ENCODE measurements at places on chromosomes 7 and 10.
A peak's percentile ranks its signal among the peaks of the same experiment; 100 is the strongest.

DNA sequence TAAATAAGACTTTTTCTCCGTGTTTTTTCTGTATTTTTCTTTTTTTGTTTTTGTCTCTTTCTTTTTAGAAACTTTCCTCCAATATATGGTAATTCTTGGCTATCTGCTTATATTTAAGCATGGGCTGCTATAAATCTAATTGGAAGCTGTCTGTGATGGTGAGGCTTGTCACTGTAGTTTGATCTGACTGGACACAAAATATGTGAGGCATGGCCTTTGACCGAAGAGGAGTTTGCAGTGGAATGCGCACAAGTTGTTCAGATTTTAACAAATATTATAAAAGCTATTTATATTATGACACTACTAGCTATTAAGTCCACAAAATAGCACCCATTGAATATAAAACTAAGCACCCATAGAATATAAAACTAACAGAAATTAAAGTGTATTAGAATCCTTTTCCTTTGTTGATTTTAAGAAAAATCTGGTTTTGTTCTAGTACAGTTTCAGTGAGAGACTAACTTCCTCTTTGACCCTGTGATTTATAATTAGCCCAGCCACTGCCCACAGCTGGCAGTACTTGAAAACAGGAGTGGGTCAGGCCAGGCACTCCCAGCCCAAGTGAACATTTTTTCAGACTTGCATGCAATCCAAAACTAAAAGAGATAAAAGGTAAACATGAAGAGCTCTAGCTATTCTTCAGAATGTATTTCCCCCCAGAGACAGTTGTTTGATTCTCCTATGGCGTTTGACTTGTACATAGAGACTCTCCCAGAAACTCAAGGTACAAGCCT lies 69.9 kb upstream of the FGL2 start:
- no peak for DNase-seq

DNA sequence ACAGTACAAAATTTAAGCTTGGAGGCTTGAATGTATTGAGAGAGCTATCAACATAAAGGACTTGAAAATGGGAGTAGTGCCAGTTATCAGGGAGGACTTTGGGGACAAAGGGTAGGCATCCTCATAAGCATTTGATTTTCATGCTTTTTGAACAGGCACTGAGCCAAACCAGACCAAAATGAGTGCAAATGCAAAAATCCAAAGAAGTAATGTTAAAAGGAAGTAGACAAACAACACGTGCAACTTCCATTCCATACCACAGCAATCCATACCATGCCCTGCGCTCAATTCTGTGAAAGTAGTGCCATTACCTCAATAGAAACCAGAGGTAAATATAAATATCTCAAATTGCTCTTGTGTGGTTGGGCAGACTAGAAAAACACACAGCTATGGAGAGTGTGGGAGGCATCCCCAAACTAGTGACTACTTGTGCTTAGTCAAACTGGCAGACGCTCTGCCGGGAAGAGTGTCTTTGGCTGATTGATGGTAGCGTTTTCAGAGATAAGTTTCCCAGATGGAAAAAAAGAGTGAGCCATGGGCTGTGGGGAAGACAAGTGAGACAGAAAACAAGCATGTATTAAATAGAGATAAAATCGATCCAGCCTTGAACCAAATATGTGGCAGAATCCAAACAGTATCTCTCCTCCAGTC lies 161.5 kb downstream of the CREB5 start:
- DNase-seq: no peak

GRCh38 chr7:47503281-47503680 lies 78.6 kb downstream of the TNS3 start:
- DNase-seq: no peak

DNA sequence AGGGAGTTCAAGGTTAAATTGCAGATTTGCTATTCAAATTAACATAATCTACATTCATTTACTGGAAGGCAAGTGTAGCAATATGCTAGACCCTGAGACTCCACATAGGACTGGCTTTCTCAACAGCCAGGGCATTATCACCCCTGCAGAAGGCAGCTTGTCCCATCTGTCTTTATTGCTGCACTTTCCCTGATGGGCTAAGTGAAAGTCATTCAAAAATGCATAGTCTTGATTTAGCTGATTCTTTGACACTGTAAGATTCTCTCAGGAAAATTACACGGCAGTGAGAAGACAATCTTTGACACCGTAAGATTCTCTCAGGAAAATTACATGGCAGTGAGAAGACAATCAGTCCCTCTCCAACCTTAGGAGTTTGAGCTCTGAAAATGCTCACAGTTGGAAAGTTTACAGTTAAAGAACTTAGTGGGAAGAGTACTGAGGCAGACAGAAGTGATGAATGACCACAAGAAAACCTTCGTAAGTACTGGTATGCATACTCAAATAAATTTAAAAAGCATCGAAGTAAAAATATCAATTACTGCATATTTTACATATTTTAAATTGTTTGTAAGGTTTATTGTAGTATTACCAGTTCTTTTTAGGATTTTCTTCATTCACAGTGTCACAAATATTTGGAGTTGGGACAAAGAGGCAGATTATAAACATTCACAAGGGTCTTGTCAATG lies 88.9 kb downstream of the RAPGEF5 start:
- no peak for DNase-seq

DNA sequence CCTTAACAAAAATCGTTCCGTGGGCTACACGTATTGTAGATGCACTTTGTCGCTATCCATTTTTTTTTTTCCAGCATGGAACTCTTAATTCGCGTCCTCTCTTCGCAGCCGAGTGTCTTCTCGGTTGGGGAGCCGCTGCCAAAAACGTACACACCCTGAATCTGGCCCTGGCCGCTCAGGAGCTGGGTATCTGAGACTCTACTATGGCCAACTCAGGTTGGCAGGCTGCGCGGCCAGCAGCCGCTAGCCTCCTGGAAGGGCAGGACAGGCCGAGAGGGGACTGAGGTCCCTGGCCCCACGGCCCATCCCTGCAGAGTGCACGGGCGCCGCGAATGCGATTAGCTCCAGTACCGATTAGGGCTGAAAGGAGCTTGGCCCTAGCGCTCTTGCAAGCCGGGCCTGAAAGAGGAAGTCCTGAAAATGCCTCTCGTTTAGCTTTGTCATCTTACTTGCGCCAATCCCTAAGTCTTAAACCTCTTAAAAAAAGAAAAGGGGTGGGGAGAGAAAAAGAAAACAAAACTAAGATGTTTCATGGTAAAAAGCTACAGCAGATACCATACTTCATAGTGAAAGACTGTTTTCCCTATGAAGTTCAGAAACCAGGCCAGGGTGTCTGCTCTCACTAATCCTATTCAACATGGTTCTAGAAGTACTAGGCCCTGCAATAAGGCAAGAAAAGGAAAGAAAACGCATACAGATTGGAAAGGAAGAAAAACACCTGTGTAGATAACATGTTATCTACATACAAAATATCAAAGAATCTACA lies 113.2 kb upstream of the RHEB start:
- peak; percentile 28 for DNase-seq

- no peak for DNase-seq
These were observed 278.7 kb downstream of the IPMK start for GRCh38 chr10:57988964-57989363.

GRCh38 chr7:107946451-107946850 lies 55.5 kb downstream of the DLD start:
- DNase-seq: no peak

DNA sequence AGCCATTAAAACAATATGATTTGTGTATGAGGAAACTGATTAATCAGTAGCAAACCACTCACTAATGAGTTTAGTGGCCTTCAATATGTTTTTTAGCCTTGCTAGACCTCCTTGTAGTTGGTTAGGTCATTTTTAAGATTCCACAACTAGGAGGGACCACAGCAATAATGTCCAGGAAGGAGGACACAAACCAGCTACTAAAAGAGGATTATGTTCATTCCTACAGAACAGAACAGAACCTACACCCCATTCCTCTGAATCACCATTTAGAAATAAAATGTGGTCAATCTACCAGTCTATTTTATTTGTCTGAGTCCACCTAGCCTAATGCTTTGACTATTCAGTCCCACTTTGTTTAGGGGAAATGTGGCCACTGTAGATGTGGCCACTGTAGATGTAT lies 226.3 kb downstream of the GLI3 start:
- DNase-seq: no peak

- DNase-seq: no peak
These were observed 2.4 kb downstream of the NKX2-3 start for GRCh38 chr10:99534939-99535763.

DNA sequence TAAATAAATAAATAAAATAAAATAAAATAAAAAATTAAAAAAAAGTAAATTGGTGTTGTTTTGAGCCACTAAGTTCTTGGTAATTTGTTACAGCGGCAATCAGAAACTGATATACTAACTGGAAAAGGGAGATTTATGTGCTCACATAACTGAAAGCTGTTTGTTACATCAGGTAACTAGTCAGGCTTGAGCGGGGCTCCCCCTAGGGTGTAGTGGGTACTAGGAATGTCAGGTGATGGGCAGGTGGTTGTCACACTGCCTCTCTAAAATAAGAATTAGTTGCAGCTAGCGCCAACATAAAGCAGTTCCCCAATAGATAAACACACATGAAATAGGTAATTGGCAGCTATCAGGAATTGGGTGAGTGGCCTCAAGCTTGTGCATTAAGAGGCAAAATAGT lies 1336.9 kb downstream of the XPNPEP1 start:
- DNase-seq: no peak

- no peak for DNase-seq
These were observed 186.6 kb upstream of the CELF2 start for GRCh38 chr10:10831085-10831484.

DNA sequence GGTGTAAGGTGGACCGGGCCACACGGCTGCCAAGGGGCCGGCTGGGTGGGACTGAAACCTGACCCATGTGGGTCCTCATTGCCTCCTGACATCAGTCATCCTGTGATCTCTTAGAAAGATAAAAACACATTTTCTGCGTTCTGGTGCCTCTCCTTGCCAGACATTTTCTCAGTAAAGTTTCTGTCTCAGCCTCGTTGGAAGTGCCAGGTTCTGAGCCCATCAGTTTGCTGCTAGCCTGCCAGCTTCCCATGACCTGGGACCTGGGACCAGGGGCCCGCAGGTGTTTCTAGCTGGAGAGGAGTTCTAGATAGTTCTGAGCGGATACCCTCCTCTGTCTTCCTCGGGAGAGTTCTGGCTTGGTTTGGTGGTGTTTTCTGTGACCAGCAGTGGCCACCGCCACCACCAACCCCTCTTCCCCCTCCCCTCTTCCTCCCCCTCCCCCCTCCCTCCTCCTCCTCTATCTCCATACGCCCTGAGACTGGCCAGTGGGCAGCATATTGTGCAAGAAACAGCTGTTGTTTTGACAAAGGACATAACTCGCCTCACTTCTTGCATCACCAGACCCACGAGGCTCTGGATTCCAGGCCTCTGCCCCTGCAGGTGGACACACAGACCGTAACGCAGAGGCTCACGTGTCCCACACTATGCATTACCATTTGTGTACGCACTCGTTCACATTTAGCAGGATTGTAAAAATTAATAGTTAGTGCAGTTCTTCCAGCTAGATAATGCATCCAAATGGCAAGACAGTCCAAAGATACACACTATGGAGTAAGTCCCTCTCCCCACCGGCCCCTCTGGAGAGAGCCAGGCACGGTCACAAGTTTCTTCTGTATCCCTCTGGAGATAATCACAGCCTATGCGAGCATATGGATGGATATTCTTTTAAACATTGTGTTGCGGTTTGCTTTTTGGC lies 94.6 kb downstream of the CUX1 start:
- DNase-seq: no peak

DNA sequence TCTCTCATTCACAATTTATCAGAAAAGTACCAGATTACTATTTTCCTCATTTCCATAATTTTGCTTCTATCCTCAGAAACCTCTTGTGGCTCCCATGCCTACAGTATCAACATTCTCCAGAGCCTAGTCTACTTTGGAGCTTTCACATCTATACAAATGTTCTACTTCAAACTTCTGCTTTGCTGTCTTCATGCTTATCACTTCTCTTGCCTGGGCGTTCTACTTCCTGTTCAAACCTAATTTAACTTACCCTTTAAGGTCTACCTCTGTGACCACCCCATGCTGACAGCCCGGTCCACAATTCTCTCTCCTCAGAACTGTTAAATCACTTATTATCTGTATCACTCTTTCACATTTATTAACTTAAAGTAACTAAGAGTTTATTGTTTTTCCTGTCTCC lies 6.1 kb upstream of the PTPN12 start:
- no peak for DNase-seq

GRCh38 chr10:12592967-12593366 lies 243.6 kb downstream of the CAMK1D start:
- DNase-seq: no peak

All from stimulated activated CD8-positive, alpha-beta memory T cell treated with anti-CD3 and anti-CD28 coated beads, Interleukin-7, amount 100 ng/mL, for 4 hours (primary cell).